ENCODE measurements at places on chromosomes 13 and 19.

GRCh38 chr19:38898788-38899446, 501 bp downstream of the SIRT2 start:
- no peak for DNase-seq

GRCh38 chr13:23724196-23724970, 154.2 kb downstream of the TNFRSF19 start:
- no peak for DNase-seq

GRCh38 chr19:48630296-48631063, 6.7 kb downstream of the DBP start:
- DNase-seq, result no peak

GRCh38 chr13:102977471-102977870, 88.7 kb downstream of the SLC10A2 start:
- DNase-seq, result no peak

Measured in CD4-positive, alpha-beta T cell treated with Interferon gamma for 1 hour (primary cell).